ENCODE measurements at places on chromosomes 2 and 18.

- DNase-seq = no peak
These were observed 9.5 kb downstream of the KCMF1 start for GRCh38 chr2:84980263-84980983.

- peak; percentile 40 for DNase-seq
These were observed 26.3 kb downstream of the RMC1 start for GRCh38 chr18:23529604-23530003.

- no peak for DNase-seq
These were observed 1577.7 kb upstream of the ACVR2A start for GRCh38 chr2:146267093-146267492.

DNA sequence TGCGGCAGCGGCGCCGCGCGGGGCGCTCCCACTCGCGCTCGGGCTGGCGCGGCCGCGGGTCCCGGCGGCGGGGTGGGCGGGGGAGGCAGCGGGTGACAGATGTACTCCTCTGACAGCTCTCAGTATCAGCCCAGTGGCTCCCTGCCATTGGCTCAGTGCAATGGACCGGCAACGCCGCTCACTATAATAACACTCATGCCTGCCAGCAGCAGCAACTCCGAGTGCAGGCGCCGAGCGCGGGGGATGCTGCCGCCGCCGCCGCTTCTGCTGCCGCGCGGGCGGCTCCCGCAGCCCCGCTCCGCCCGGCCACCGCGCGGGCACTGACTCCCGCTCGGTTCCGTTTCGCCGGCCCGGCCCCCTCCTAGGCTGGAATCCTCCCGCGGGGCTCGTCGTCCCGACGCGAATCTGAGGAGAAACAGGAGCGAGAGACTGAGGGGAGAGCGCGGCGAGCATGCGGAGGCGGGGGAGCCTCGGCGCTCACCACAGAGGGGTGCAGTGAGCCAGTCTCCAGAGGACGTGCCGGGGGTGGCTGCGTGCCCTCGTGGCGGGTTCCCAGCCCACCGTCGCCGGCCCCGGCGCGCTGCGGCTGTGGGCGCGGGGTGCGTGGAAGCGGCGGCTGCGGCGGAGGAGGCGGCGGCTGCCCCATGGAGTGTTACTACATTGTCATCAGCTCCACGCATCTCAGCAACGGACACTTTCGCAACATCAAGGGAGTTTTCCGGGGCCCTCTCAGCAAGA, at the start of gene ZNF804A:
ZNF804A (plus strand) TSS at position 214 of the 738 bp plus-strand sequence; CDS start at position 645, 431 bp downstream.
- peak; percentile 68 for DNase-seq
